ENCODE measurements at places on chromosomes 1 and 21.

- no peak for DNase-seq
These were observed 32.2 kb upstream of the GPR137B start for GRCh38 chr1:236110137-236110536.

DNA sequence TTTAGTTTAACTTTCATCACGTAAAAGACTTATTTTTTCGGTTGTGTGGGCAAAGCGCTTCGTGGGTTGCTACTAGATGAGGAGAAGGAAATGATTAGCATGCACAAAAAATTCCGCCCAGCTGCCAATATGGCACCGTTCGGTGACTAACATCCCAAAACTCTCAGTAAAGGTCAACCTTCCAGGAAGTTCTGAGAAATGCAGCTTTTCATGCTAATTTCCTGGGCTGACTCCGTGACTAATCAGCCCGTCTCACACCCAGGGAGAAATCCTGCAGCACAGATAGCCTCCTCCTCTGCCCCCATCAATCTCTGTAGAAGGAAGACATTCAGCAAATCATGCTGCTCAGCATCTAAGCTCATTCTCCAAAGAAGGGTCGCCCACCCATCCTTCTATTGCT, 34.1 kb downstream of the TMCO4 start:
- peak; percentile 28 for DNase-seq

DNA sequence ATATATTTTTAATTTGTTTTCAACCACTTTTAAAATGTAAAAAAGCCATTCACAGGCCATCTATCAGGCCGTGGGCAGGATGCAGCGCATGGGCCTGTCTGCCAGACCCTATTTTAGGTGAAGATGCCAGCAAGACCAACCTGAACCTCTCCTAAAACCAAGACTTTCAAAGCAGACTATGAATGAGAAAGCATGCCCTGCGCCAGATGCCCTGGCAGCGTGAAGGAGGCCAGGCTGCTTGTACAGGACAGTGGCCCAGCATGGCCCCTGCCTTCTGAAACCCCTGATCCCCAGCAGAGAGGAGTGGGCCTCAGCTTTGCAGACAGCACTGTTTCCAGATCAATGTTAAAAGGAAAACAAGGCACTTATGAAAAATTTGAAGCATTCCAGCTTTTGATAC, 31.6 kb downstream of the WDR4 start:
- DNase-seq = no peak

GRCh38 chr1:6257541-6258069, 3.3 kb downstream of the GPR153 start:
- DNase-seq = no peak

DNA sequence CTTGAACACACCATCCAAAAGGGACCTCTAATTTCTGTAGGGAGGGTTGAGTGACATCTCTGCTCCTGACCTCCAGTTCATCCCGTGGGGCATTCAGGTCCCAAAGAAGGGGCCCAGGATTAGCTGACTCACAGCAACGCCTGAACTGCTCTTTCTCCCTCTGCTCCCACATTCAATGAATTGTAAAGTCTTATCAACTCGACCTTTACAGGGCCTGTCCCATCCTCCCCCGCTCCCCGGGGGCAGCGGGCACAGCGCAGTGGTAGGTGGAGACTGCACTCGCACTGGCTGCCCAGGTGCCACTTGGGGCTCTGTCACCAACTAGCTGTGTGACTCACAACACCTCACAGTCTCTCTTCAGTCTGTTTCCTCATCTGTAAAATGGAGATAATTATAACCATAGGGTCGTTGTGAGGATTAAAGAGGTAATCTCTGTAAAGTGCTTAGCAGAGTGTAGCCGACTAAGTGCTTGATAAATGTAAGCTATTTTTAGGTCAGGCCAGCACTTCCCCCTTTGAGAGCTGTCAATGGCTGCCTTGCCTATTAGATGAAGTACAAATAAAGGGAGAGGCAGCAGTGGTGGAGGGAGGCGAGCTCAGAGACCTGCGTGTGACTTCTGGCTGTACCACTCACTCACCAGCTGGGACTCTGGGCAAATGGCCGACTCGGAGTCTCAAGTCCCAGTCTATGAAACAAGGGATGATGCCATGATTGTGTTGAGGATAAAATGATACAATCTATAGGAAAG, 637 bp upstream of the MYBPHL start:
- no peak for DNase-seq

DNA sequence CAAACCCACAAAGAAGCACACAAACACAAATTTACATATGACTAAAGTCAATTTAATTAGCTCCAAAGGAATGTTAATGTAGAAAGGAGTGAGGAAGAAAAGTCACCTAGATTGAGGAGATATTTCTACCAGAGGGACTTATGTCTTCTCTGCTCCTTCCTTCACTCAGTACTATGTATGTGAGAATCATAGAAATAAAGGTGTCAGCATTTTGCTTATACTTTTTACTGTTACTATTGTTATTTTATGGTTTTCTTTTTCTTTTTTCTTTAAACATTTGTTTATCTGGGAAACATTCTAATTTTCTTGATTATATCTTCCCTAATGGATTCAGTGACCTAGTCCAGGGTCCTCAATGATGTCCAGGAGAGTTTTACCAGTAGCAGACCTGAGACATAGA, 511.9 kb upstream of the NCAM2 start:
- no peak for DNase-seq

- no peak for DNase-seq
These were observed 96.1 kb downstream of the TRABD2B start for GRCh38 chr1:47901001-47901575.

DNA sequence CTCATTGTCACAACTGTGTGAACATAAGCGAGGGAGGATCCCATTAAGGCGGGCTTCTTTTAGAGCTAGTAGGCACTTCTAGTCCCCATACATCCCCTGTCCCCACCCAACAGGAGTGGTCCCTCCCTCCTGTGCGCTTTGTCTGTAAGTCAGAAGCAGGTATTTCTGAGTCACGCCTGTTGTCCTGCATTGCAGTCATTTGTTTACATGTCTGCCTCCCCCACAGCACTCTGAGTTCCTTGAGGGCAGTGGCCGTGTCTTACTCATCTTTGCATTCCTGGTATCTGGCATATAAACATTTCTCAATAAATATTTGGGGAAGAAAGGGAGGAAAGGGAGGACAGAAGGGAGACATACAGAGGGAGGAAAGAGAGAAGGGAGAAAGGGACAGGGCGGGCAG, 40.3 kb downstream of the PLEKHA6 start:
- no peak for DNase-seq

DNA sequence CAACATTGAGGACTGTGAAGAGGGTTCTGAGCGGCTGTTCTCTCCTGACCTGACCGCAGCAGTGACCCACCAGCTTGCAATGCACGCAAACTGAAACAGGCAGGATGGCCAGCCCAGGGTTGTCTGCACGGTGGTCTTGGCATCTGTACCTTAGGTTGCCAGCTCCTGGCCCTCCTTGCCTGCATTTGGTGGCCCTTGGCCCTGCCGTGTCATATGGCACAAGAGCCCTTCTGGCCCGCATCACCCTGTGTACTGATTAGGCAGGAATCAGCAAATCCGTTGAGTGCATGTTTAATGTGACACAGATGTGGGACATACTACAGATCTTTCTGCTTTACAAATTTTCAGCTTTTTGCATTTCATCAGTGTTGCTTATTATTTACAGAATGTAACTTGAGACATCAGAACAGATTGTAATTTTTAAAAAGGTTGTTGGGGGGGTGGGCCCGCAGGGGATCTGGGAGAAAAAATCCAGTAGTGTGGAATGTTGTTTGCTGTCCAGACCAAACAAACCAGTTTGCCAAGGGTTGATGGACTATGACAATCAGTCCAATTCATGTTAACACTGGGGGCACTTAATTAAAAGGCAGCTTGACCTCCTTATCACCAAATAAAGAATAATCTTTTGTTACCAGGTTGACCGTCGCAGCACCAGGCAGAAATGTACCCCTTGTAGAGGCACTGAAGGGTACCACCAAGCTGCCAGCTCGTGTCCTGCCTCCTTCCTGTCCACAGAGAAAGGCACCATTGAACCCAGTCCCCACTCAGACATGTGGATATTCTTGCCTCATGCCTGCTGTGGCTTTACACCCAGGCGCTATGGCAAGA, 132.6 kb downstream of the DHRS3 start:
- no peak for DNase-seq

DNA sequence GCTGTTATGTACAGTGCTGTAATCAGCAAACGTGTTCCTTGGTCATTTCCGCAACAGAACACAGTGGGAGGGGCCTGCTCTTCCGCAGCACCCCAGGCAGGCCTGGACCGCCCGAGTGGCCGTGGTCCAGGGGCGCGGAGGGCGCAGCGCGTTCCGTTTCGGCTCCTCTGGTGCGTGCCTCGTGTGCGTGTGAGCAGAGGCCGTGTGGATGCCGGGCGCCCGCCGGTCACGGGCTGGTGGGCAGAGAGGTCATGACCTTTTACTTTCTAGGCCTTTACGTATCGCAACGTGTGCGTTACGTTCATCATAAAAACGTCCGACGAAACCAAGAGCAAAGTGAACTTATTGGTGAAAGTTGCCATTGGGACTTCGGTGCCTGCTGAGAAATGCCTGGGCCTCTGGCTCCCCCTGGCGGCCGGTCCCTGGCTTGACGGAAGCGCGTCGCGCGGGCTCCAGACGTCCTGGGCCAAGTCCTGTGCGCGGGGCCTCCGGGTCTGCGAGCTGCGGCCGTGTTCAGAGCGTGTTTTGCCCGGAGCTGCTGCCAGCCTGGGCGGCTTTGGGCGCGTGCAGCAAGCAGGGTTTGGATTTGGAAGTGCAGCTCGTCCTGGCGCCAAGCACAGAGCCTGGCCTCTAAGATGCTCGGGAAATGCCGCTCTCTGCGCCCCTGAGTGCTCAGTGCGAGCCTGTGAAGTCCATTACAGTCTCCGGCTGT, 34.4 kb downstream of the COL18A1 start:
- peak; percentile 24 for DNase-seq

DNA sequence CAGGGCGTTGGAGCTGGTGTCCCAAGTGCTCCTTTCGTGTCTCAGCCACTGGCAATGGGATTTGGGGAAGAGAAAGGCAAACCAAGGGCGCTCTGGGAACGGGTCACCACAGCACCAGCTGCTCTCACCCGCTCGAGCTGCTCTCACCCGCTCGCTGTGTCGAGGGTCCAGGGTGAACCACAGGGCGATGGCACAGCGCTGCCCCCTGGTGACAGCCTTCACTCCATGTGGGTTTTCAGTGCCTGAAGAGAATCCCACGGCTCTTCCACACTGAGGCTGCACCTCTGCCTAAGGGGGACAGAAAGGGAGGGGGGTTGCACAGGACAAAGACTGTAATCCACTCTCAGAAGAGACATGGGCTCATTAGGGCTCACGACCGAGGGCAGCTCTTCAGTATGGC, 7.1 kb upstream of the CLDN19 start:
- DNase-seq = no peak

DNA sequence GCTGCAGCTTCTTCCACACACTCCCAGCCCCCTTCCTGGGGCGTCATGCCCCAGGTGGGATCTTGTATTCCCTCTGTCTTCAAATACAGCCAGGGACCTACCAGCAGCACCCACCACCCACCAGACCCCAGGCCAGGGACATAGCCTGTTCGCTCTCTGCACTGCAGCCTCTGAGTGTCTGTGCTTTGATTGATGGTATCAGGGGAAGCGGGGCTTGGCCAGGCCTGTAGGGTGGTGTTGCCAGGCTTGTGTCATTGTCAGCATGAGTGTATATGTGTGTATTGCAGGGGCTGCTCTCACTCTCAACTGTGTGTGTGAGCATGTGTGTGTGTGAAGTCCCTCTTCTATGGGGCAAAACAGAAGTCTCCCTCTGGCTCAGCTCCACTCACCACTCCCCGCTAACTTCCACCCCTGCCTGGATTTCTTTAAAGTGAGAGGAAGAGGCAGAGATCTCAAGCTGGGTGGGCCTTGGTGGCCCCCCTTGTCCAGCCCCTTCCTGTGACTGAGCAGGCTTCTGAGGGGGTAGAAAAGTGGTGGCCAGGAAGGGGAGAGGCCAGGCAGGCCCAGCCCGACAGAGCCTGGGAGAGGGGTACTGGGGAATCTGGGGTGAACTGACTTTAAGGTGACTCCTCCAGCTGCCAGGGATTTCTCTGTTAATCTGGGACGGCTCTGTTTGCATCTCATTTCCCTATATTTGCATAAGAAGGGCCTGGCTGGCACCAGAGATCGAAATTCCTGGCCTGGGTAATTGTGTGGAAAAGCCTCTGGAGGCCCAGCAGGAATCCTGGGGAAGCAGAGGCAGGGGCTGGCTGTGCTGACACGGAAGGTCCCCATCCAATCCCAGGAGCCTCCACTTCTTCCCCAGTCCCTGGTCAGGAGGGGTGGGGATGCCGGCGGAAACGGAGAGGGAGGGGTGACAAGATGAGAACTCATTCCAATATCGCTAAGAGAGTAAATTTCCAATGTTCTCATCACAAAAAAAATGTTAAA, 18.6 kb upstream of the ADGRB2 start:
- DNase-seq = no peak

GRCh38 chr1:96234299-96234698, 487.3 kb upstream of the PTBP2 start:
- DNase-seq = no peak

GRCh38 chr1:100661176-100661575, 58.4 kb upstream of the VCAM1 start:
- no peak for DNase-seq

GRCh38 chr1:240652961-240653409, 41.0 kb upstream of the GREM2 start:
- no peak for DNase-seq

- peak; percentile 35 for DNase-seq
These were observed 1.0 kb upstream of the EFNA1 start for GRCh38 chr1:155126556-155127104.

DNA sequence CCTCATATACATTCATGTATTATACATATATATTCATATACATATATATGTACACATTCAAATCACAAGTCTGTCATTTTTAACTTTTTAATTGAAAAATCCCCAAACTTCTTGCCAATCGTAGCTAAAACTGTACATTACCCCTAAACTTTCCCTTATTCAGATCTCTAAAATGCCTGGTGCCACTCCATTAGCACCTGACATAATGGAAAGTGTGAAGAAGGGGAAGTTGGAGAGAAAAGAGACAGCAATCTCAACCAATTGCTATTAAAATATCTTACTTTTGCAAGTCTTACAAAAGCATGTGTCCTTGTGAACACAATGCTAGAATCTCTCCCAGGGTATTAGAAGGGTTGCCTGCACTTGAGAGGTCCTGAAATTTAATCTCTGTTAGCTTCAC, 22.7 kb upstream of the PRKACB start:
- no peak for DNase-seq

GRCh38 chr1:4371849-4372248, 282.6 kb upstream of the AJAP1 start:
- DNase-seq = no peak

DNA sequence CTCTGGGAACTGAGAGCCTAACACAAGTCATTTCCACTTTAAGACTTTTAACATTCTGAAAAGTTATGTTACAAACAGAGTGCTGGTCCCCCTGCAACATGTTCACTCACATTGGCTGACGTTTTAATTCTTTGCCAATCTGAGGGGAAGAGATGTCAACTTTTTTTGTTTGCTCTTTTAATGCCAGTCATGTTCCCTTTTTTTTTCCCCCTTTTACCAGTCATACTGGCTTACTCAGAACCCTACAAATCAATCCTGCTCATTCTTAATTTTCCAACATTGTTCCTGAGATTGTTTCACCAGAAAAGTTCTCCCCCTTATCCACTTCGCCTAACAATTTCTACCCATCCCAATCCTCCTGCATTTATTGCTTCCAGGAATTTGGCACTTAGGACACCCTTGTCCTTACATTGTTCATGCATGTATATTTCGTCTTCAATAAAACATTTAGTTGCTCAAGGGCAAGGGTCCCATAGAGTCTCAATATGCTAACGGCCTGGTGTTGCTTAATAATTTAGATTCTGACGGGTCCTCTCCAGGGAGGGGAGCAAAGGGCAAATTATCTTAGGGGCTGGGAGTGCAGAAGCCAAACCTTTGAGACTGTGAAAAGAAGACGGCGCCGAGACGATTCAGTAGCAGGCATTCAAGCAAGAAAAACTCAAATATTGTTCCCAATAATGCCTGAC, 624 bp upstream of the CR1L start:
- DNase-seq = no peak

- DNase-seq = no peak
These were observed 21.5 kb upstream of the RNF187 start for GRCh38 chr1:228465571-228466146.

Measured in SK-N-MC (cell line).